G401 (cell line): ENCODE measurements at places on chromosomes 5 and 9. TPM values are rescaled to one million over a fixed set of nuclear protein-coding genes. Genes with fewer than 3 reads are reported as not detected.

GRCh38 chr9:26802921-26803320, 89.7 kb downstream of the CAAP1 start:
- no peak for DNase-seq

DNA sequence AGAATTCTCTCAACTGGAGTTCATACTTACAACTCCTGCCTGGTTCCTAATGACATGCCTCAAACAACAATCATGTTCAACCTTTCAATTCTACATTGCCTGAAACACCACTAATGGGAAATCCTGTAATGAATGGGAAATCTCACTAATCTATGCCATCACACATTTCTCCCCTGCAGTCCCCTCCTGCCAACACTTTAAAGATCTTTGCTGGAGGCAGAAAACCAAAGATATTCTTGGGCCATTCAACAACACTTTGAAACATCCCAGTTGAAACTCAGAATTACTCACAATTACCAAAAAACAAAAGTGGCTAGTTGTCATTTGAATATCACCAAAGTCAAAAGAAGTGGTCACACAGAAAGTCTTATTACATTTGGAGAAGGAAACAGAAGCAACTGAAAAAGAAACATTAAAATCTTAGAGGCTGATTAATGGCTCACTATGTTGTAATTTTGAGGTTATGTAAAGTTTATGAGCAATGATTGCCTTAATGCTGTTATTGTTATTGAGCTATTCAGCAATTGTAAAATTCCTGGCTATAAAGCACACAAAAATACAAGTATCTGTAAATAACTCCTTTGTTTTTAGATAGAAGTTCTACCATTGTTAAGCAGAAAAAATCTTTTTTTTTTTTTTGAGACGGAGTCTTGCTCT, 313.4 kb upstream of the SLC30A5 start:
- DNase-seq: no peak

DNA sequence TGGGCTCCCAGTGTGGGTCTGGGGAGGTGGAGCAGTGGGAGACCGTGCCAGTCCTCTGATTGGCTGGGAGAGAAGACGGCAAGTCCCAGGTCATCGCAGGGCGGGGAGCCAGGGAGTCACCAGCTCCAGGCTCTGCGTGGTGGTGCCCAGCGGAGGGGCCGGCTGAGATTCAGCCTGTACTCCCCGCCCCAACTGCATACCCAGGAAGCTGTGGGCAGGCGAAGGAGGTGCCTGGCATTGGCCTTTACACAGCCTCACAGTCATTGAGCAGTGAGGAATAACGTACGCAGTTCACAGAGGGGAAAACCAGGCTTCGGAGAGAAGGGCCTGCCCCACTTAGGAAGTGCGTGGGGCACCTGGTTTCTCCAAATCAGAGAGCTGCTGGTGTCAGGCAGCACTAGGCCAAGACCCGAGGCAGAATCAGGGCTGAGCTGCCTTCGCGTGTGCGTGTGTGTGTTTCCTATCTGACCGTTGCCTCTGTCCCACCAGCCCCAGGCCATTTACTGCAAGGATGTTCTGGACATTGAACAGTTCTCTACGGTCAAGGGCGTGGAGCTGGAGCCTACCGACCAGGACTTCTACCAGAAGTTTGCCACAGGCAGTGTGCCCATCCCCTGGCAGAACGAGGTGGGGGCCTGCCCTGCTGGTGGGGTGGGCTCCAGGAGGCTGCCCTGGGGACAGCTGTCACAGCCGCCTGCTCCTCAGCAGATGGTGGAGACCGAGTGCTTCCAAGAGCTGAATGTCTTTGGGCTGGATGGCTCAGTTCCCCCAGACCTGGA, 6.2 kb upstream of the PRR7 start:
- DNase-seq: no peak

GRCh38 chr9:7313389-7313788, 486.2 kb downstream of the DMAC1 start:
- no peak for DNase-seq

The CBY3 gene
- total RNA-seq: not detected in 2 replicates

The SOX30 gene
- not detected in 2 replicates for total RNA-seq
